ENCODE measurements at places on chromosomes 11 and 22.

GRCh38 chr11:2300936-2301630 is 635 bp downstream of the C11orf21 start:
- peak; percentile 38 for DNase-seq

- DNase-seq, result no peak
Measured at GRCh38 chr11:69654660-69655478, 13.9 kb downstream of the CCND1 start.

DNA sequence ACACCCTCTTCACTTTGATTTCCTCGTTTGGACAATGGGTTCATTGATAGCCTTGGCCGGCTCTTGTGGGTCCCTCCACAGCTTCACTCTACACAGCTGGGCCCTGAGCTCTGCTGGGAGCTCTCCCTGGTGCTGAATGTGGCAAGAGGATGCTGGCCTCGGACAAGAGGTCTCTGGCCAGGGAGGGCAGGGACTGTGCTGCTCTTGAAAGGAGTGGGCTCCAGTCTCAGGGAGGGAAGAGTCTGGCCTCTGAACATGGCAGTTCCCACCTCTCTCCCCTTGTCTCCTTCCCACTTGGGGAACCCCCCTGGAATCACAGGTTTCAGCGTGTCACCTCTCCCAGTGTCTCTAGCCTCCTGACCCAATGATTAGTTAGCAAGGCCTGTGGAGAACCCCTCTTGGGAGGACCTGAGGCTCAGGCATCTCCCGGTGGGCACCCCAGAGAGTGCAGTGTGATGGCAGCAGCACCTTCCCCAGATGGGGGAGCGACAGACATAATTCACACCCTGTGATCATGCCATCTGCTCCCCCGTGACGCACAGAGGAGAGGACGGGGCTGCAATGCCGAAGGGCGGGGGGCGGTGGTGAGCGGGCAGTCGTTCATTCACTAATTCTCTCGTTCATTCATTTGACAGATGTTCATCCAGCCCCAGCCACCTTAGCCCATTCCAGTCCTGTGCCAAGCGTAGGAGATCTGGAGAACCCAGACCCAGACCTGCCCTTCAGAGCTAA is 2.8 kb upstream of the CABP7 start:
- DNase-seq, result no peak

- DNase-seq, result peak; percentile 54
Measured at GRCh38 chr11:130209954-130210854, 50.6 kb downstream of the ST14 start.

DNA sequence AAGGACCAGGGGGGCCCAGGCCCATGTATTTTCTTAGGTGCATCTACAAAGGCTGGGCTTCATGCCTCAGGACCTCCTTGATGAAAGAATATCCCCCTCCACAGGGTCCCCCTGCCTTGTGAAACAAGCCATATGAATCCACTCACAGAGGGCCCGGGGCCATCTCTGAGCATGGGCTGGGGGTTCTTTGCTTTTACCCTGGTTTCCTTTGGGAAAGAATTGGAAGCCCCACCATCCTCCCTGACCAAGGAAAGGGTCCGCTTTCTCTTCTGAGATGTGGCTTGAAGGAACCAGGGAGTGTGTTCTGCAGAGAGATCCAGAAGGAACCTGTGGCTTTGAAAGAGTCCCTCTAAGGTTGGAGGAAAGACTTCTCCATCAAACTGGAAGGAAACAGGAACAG is 9.2 kb upstream of the ANO1 start:
- peak; percentile 32 for DNase-seq

DNA sequence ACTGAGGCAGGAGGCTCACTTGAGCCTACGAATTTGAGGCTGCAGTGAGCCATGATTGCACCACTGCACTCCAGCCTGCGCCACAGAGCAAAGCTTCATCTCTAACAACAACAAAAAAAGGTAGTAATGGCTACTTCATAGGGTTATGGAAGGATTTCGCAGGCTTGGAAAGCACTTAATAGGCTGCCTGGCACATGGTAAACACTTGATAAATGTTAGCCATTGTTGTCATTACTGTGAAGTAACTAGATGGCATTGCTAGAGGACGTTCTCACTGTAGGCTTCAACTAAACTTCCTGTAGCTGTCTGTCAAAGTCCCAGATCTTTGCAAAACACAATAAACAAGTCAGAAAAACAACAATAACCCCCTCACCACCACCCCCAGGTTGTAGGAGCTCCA is 357.2 kb upstream of the NARS2 start:
- no peak for DNase-seq

DNA sequence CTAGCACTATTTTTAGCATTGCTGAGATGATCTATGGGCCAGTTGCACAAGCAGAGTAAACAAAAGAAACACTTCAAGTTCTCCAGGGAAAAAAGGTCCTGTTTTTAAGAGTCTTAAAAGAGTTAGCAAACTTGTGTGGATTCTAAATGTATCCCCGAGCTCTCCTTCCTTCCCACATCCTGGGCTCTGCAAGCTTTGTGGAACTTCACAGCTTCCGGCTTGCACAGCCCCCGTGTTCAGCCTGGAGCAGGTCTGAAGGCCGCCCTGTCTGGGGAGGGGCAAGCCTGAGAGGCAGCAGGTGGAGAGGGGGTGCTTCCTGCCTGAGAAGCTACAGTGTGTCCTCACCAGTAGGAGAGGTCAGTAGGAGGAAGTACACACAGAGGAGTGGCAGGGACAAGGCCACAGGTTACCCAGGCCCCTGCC is 35.1 kb upstream of the SUSD2 start:
- no peak for DNase-seq

GRCh38 chr11:2424811-2425495 is 19.4 kb downstream of the TRPM5 start:
- DNase-seq, result no peak

- no peak for DNase-seq
Measured at GRCh38 chr11:118058311-118059245, 18.3 kb upstream of the TMPRSS4 start.

Measured in right atrium auricular region (tissue), 2 donors.